ENCODE measurements at places on chromosomes 16 and 17.
A peak's percentile ranks its signal among the peaks of the same experiment; 100 is the strongest.

DNA sequence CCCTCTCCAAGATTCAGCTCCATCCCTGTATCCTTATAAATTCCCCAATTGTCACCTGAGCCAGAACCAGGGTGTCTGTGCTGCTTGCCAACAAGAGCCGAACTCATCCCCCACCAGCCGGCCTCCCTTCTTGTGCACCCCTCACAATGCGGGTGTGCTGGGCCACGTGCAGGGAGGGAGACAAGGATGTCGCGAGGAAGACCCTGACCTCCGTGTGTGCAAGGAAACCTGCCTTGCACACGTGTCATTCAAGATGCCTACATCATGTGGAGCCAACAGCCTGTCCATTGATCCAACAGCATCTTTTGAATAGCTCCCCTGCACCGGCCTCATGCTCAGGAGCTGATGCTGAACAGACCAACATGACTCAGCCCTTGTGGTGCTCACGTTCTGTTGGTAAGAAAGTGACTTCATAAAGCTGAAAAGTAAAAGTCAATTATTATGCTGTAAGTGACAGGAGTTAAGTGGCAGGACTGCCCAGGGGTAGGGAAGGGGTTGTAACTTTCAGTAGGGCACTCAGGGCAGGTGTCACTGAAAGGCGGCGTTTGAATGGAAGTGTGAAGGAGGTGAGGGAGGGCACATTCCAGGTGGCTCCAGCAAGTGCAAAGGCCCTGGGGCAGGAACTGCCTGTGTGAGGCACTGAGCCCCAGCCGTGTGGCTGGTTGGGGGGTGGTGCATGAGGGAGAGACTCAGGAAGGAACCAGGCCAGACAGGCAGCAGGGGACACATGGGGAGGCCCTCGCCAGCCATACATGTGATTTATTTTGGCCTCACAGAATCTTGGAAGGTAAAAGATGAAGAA is 302.2 kb downstream of the FOXL1 start:
- no peak overlapping the region for H3K4me3 ChIP-seq
- peaks cover 31% of the 10 kb centered on the region for H3K27me3 ChIP-seq
- H3K27ac ChIP-seq = no peak overlapping the region
- H3K36me3 ChIP-seq = no peaks in the 10 kb centered on the region

- DNase-seq = no peak
- no peaks in the 10 kb centered on the region for H3K36me3 ChIP-seq
- H3K4me3 ChIP-seq = no peak overlapping the region
- H3K4me1 ChIP-seq = no peaks in the 10 kb centered on the region
- no peak overlapping the region for H3K27ac ChIP-seq
Observed at GRCh38 chr16:47175152-47175551, 31.4 kb upstream of the NETO2 start.

DNA sequence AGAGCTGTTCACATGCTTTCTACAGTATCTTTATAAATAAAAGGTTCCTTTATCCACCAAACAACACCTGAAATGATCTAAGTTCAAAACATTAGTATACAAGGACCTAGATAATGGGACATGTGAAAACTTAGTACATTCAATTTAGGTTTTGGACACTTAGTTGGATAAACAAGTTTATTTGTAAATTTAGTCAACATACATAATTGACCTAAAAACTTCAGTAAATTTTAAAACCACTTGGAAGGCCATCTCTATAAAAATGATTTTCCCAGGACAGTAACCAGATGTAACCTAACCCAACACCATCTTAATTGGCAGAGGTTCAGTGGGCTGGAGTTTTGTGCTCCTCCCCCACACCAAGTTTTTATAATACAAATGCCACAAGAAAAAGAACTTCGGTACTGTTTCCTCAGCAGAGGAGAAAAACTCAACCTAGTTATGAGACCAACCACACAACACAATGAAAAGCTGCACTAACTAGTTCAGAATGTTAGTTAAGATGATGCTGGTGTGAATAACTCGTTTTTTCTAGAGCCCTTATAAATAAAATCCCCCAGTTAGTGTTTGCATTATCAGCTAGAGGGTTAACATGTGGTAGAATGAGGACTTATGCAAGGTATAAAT is 7.2 kb upstream of the UNK start:
- H3K27ac ChIP-seq = no peak overlapping the region
- H3K4me3 ChIP-seq = 0 out of 2 replicates have a peak overlapping the region, but pooled peaks have one; percentile 81
- peaks cover 10% of the 10 kb centered on the region for H3K36me3 ChIP-seq
- DNase-seq = no peak
- H3K4me1 ChIP-seq = peaks cover 5% of the 10 kb centered on the region
- H3K27me3 ChIP-seq = no peaks in the 10 kb centered on the region

DNA sequence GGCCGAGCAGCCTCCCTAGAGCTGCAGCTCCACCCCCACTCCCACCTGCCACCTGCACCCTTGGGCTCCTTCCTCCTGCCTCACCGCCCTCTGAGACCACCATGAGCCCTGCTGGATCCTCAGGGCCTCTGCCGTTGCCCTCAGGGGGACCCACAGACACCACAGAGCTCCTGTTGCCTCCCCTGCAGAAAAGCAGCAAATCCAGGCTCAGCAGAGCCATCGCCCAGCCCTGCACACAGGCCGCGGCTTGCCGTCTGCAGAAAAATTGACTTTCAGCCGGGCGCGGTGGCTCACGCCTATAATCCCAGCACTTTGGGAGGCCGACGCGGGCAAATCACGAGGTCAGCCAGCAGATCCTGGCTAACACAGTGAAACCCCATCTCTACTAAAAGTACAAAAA is 7.0 kb upstream of the PPP1R27 start:
- H3K36me3 ChIP-seq = peaks cover 11% of the 10 kb centered on the region
- H3K27me3 ChIP-seq = no peaks in the 10 kb centered on the region
- H3K4me1 ChIP-seq = no peaks in the 10 kb centered on the region
- H3K4me3 ChIP-seq = no peak overlapping the region
- DNase-seq = no peak

DNA sequence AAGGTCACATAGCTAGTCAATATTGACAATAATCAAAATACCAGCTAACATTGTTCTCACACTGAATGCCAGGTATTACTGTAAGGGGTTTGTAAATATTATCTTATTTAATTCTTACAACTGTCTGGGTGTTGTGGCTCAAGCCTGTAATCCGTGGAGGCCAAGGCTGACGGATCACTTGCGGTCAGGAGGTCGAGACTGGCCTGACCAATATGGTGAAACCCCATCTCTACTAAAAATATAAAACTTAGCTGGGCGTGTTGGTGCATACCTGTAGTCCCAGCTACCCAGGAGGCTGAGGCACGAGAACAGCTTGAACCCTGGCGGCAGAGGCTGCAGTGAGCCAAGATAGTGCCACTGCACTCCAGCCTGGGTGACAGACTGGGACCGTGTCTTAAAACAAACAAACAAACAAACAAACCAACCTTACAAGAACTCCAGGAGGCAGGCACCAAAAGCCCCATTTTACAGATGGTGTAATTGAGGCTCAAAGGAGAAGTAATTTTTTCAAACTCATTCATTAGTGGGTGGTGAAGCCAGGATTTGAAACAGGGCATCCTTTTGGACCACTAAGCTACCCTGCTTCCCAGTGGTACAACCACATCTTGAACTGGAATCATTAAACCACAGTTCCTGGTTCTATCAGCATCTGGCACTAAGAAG is 104.3 kb downstream of the XYLT1 start:
- DNase-seq = no peak
- no peak overlapping the region for H3K4me3 ChIP-seq
- H3K27ac ChIP-seq = no peak overlapping the region
- no peaks in the 10 kb centered on the region for H3K36me3 ChIP-seq

DNA sequence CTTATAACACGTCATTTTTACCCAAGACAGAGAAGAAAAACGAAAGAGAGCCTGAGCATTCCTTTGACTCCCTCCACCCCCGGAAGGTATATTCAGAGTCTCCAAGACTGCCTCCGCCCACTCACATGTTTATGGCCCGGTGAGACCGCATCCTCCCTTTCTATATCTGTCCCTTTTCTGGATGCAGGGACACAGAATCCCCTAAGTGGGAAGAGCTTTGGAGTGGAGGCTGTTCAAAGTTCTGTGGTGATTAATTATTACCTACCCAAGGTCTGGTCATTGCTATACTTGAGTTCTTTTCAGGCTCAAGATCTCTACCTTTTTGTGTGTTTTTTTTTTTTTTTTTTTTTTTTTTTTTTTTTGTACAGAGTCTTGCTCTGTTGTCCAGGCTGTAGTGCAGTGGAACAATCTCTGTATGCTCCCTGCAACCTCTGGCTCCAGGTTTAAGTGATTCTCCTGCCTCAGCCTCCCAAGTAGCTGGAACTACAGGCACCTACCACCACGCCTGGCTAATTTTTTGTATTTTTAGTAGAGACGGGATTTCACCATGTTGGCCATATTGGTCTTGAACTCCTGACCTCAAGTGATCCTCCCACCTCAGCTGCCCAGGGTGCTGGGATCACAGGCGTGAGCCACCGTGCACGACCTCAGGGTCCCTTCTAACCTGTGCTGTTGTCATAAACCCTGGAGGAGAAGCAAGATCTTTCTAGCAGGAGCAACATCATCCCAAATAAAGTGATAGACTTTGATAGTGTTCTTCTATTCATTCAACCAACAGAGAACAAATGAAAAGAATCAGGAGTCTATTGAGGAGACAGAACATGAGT is 407.1 kb downstream of the WWOX start:
- DNase-seq = no peak
- H3K4me1 ChIP-seq = no peaks in the 10 kb centered on the region
- no peaks in the 10 kb centered on the region for H3K36me3 ChIP-seq
- no peaks in the 10 kb centered on the region for H3K27me3 ChIP-seq
- no peak overlapping the region for H3K4me3 ChIP-seq

- no peak overlapping the region for H3K27ac ChIP-seq
- no peaks in the 10 kb centered on the region for H3K36me3 ChIP-seq
- H3K4me3 ChIP-seq = no peak overlapping the region
- H3K27me3 ChIP-seq = no peaks in the 10 kb centered on the region
- no peak for DNase-seq
Observed at GRCh38 chr17:31806921-31807320, 52.1 kb downstream of the COPRS start.

DNA sequence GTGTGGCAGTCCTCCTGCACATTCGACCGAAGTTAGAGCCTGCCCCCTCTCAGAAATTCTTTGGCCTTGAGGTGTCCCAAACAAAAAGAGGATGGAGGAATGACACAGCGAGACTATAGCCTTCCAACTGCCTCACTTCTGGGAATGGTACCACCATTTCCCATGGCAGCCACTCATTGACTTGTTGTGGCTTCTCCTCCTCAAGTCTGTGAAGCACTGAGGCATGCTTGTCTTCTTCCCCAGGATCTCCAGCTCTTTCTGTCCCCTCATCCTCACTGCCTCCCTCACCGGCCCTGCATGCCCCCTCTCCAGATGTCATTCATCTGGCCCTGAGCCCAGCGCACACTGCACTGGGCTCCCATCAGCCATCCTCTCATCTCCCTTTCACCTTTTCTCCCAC is 43.7 kb upstream of the DNAH9 start:
- H3K27me3 ChIP-seq = no peaks in the 10 kb centered on the region
- no peak for DNase-seq
- H3K27ac ChIP-seq = no peak overlapping the region
- H3K4me3 ChIP-seq = no peak overlapping the region
- H3K36me3 ChIP-seq = no peaks in the 10 kb centered on the region

DNA sequence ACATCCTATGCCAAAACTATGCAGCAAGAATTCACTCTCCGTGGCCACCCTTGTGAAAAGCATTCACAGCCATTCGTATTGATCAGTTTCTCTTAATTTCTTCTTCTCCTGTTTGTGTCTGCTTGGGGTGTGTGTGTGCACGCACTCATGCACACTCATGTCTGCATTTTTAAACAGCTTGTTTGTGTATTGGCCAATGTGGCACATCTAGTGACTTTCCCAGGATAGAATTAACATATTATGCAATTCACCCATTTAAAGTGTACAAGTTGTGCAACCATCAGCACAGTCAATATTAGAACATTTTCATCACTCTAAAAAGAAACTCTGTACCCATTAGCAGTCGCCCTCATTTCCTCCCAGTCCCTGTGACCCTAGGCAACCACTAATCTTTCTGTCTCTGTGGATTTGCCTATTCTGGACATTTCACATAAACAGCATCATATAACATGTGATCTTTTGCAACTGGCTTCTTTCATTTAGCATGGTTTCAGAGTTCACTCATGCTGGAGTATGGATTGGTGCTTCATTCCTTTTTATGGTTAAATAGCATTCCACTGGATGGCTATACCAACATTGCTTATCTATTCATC is 20.1 kb downstream of the IRX3 start:
- H3K4me3 ChIP-seq = no peak overlapping the region
- H3K36me3 ChIP-seq = no peaks in the 10 kb centered on the region
- DNase-seq = no peak
- H3K4me1 ChIP-seq = no peaks in the 10 kb centered on the region
- H3K27ac ChIP-seq = no peak overlapping the region

DNA sequence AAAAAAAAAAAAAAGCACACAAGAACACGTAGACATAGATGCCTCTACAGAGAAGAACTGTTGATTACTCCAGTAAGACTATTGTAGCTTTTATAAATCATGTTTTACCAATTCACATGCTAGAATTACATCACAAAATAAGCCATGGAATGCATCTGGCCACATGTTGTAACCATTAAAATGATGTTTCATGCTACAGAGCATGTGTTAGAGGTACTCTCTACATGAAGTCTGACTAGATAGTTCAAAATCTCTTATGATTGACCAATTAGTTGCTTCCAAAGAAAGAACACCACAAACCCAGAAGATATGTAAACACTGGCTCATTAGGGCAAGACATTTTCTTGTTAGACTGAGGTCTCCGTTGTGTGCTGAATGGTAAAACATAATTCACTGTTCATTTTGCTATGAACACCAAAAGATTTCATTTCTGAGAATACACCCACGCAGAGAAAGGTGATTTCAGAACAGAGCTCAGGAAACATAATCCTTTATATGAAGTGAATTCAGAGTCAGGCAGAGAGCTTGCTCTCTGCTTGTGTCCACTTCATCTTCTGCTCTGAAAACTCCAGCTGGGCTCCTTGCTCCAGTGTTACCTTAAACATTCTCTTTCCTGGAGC is 411.4 kb upstream of the SOX9 start:
- H3K4me3 ChIP-seq = no peak overlapping the region
- no peak overlapping the region for H3K27ac ChIP-seq
- H3K27me3 ChIP-seq = no peaks in the 10 kb centered on the region
- DNase-seq = no peak
- no peaks in the 10 kb centered on the region for H3K4me1 ChIP-seq

GRCh38 chr17:78716814-78717393 is 65.2 kb downstream of the CYTH1 start:
- H3K27ac ChIP-seq = peak overlapping the region; percentile 97
- no peaks in the 10 kb centered on the region for H3K27me3 ChIP-seq
- DNase-seq = peak; percentile 79
- H3K4me1 ChIP-seq = peaks cover 61% of the 10 kb centered on the region
- H3K36me3 ChIP-seq = no peaks in the 10 kb centered on the region
- H3K4me3 ChIP-seq = peak overlapping the region; percentile 58

All from MM.1S (cell line).